Breast epithelium (tissue), 4 donors: ENCODE measurements at places on chromosomes 13 and 19. TPM values are rescaled to one million over a fixed set of nuclear protein-coding genes. Genes with fewer than 3 reads are reported as not detected.

- no peak for DNase-seq
- H3K27me3 ChIP-seq = no peaks in the 10 kb centered on the region
- no peak overlapping the region for H3K4me3 ChIP-seq
Measured at GRCh38 chr19:6735181-6735911, 2.0 kb downstream of the GPR108 start.

DNA sequence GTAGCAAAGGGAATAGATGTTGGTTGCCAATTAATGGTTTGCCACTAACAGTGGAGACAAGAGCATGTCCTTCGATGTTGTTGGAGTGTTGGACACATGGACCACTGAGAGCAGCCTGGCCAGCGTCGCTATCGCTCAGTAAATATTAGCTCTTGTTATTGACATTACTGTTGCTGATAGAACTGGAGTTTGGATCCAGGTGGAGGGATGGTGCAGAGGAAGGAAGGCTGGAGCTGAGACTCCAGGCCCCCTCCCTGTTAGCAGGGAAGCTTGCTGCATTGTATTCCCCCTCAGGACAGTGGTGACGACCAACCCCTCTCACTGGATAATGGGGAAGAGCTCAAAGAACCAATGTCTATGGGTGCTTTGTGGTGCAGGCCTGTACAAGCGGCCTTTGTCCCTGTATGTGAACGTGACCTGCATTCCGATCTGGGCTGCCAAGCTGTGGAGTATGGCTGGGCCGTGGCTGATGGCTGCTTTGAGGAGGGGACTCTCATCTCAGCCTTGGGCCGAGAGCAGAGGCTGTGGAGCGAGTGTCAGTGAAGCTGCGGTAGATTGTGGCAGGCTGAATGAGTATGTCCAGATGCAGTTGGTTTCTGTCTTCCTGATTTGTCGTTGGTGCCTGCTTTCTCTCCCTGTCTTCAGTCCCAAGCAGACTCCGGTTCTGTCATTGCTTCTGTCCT is 7.0 kb downstream of the CLASRP start:
- peak overlapping the region; percentile 3 for H3K27ac ChIP-seq
- H3K4me1 ChIP-seq = peaks cover 19% of the 10 kb centered on the region
- H3K4me3 ChIP-seq = no peak overlapping the region
- H3K36me3 ChIP-seq = no peaks in the 10 kb centered on the region
- DNase-seq = no peak

- DNase-seq = no peak
- no peaks in the 10 kb centered on the region for H3K27me3 ChIP-seq
- no peak overlapping the region for H3K27ac ChIP-seq
- no peaks in the 10 kb centered on the region for H3K4me1 ChIP-seq
- H3K36me3 ChIP-seq = no peaks in the 10 kb centered on the region
Measured at GRCh38 chr19:39293394-39293793, 2.8 kb upstream of the IFNL1 start.

DNA sequence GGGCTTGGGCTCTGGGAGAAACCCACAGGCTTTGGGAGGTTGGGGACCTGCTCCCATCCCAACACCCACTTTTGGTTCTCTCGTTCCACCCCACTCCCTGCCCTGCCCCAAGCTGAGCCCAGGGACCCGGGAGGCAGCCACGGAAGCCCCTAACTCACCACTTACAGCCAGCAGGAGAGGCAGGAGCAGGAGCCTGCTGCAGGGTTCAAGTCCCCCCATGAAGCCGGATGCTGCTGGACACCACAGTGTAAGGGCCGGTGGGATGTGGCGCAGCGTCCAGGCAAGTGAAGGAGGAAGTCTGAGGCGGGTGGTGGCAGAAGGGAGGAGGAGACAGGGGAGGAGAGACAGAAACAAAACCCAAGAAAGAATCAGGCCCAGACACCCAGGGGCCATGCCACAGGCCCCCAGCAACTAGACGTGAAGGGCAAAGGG is at the start of gene TYROBP:
Gene TYROBP, minus strand, starts transcription at position 286 of the 432 bp plus-strand sequence. Its CDS starts 67 bp downstream, at position 219.
- no peaks in the 10 kb centered on the region for H3K4me1 ChIP-seq
- DNase-seq = no peak
- no peaks in the 10 kb centered on the region for H3K36me3 ChIP-seq
- H3K4me3 ChIP-seq = peak within 1 kb of the TSS; percentile 26
- no peak within 1 kb of the TSS for H3K27ac ChIP-seq
- H3K27me3 ChIP-seq = no peaks in the 10 kb centered on the region

DNA sequence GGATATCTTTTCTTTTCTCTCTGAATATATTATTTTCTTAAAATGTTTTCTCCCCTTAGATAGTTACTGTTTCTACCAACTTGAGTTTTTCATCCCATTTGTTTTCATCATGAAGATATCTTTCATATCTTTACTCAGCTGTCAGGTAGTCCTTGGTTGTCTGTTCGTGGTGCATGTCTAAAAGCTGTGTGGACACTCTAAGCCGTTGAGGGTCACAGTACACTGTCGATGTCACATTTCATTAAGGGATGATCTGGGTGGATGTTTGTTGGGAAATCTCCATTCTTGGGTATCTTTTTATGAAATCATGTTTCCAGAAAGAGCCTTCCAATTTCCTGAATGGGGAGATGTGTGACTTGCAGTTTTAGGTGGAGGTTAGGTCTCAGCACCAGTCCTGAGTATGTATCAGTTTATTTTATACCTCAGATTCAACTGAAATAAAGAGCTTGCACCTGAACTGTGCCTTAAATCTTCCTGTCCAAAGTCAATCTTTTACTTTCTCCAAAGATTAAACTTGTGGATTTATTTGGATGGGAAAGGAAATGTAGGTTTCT is 23.2 kb downstream of the ZMYM2 start:
- H3K27ac ChIP-seq = no peak overlapping the region
- no peaks in the 10 kb centered on the region for H3K27me3 ChIP-seq
- no peak for DNase-seq
- H3K4me3 ChIP-seq = no peak overlapping the region
- no peaks in the 10 kb centered on the region for H3K36me3 ChIP-seq

Gene PSPN
- 0.32 TPM for total RNA-seq

Gene BRCA2
- 3.5 TPM for total RNA-seq

DNA sequence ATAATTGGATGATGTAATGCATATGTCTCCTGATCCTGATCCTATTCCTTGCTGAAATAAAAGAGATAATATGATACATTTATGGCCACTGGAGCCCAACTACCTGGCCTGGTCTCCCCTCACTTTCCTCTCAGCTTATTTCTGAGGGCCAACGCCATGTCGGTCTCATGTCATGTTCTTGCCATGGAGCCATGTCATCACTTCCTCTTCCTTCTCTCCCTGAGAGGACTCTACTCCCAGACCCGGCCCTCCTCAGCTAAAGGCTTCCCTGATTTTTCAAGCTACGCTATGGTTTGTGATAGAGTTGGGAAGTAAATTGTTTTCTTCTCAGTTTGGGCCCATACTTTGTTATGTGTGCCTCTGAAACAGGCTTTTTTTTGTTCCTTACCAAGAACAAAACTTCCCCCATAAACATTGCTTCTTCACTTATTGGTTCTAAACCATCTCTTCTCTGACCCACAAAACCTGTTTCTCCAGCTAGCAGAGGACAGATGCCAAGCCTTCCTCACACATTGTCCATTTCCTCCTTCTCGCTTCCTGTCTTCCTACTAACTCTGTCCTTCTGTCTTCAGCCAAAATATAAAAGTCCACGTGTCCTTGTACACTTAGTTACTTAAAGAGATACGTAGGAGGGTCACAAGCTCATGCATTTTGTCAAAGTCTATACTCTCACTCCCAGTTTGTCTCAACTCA is 319.9 kb upstream of the DACH1 start:
- H3K36me3 ChIP-seq = no peaks in the 10 kb centered on the region
- H3K27me3 ChIP-seq = no peaks in the 10 kb centered on the region
- peak overlapping the region; percentile 64 for H3K27ac ChIP-seq
- H3K4me3 ChIP-seq = no peak overlapping the region

Gene ITGBL1
- 62.5 TPM for total RNA-seq

DNA sequence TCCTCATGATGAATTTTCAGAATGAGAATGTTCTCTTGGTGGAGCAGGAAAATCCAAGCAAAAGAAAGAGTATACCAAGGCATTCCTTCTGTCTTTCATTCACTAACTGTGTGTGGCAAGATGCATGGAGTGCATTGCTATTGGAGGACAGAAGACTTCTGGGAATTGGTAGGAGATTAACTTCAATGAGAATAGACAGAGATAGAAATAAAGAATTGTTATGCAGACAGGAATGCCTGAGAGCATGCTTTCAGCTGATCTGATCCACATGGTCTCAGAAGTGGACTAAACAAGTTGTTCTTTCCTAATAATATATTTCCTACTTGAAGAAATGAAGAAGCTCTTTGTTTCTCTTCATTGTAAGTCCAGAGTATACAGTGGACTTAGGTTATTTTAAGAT is 303.6 kb downstream of the MYO16 start:
- H3K36me3 ChIP-seq = no peaks in the 10 kb centered on the region
- H3K27me3 ChIP-seq = no peaks in the 10 kb centered on the region
- H3K27ac ChIP-seq = no peak overlapping the region
- H3K4me3 ChIP-seq = no peak overlapping the region
- no peaks in the 10 kb centered on the region for H3K4me1 ChIP-seq

Gene RAD23A
- total RNA-seq = 66.5 TPM

DNA sequence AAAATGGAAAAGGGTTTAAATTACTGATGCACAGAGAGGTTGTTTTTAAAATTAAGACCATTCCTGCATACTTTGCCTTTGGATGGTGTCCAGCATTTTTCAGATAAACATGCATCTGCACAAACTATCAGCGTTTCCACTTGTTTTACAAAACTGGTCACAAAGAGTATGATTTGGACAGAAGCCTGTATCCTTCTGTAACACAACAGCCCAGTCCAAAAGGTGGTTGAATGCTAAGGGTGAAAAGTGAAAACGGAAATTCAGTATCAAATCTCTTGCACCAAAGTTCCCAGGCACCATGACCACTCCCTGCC is 21.7 kb upstream of the DOCK9 start:
- H3K4me1 ChIP-seq = no peaks in the 10 kb centered on the region
- H3K36me3 ChIP-seq = no peaks in the 10 kb centered on the region
- no peaks in the 10 kb centered on the region for H3K27me3 ChIP-seq
- H3K4me3 ChIP-seq = no peak overlapping the region
- DNase-seq = no peak

DNA sequence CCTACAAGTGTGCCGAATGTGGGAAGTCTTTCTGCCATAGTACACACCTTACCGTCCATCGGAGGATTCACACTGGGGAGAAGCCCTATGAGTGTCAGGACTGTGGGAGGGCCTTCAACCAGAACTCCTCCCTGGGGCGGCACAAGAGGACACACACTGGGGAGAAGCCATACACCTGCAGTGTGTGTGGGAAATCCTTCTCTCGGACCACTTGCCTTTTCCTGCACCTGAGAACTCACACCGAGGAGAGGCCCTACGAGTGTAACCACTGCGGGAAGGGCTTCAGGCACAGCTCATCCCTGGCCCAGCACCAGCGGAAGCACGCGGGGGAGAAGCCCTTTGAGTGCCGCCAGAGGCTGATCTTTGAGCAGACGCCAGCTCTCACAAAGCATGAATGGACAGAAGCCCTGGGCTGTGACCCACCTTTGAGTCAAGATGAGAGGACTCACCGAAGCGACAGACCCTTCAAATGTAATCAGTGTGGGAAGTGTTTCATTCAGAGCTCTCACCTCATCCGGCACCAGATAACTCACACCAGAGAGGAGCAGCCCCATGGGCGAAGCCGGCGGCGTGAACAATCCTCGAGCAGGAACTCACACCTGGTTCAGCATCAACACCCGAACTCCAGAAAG is 10.3 kb upstream of the ERVK3-1 start:
- peaks cover 12% of the 10 kb centered on the region for H3K36me3 ChIP-seq
- H3K27ac ChIP-seq = no peak overlapping the region
- DNase-seq = no peak
- no peak overlapping the region for H3K4me3 ChIP-seq
- no peaks in the 10 kb centered on the region for H3K27me3 ChIP-seq

DNA sequence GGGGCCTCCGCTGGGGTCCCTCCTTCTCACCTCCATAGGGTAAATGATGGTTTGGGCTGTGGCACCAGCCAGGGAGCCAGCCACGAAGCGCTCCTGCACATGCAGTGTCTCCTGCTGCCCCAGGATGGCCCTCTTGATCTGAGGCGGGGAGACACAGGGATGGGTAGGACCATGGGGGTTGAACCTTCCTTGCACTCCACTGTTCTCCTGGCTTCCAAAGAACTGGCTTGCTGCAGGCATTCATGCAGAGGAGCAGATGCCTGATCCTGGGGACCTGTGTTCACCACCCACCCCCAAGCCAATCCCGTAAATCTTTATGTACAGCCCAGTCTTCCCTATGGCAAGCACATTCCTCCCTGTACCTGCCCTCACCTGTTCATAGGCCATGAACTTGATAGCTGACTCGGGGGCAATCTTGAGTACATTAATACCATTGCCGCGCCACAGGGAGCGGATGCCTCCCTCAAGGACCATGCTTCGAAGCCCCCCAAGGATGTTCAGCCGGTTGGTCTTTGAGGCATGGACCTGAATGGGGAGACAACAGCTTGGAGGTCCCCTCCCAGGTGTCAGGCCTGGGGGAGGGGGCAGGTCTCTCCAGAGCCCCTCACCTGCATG is 5.5 kb downstream of the SLC25A23 start:
- H3K4me3 ChIP-seq = no peak overlapping the region
- H3K27me3 ChIP-seq = no peaks in the 10 kb centered on the region
- H3K4me1 ChIP-seq = no peaks in the 10 kb centered on the region
- no peak overlapping the region for H3K27ac ChIP-seq
- DNase-seq = no peak
- peaks cover 12% of the 10 kb centered on the region for H3K36me3 ChIP-seq
